SW480 (cell line): ENCODE measurements at places on chromosomes 6 and 20.

- no peak for DNase-seq
These were observed 158.6 kb downstream of the RPS12 start for GRCh38 chr6:132972971-132973370.

- peak; percentile 92 for DNase-seq
These were observed at the start of gene NUS1 for GRCh38 chr6:117674991-117675657. Gene NUS1 (plus strand): TSS chr6:117675469. CDS start chr6:117675671, 202 bp downstream.

DNA sequence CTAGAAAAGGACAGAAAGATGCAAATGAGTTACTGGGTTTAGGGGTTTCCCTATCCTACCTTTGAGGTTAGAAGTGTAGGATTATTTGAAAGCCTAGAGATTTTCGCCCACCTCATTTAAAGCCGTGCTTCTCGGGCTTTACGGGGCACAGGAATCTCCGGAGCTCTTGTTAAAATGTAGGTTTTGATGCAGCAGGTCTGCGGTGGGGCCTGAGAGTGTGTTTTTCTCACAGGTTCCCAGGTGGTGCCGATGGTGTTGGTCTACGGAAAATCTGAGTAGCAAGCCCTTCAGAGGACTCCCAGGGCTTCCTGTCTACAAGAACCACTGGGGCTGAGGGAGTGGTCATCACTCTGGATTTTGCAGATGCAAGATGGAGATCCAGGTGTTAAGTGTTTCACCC is 47.5 kb downstream of the TRAM2 start:
- no peak for DNase-seq

DNA sequence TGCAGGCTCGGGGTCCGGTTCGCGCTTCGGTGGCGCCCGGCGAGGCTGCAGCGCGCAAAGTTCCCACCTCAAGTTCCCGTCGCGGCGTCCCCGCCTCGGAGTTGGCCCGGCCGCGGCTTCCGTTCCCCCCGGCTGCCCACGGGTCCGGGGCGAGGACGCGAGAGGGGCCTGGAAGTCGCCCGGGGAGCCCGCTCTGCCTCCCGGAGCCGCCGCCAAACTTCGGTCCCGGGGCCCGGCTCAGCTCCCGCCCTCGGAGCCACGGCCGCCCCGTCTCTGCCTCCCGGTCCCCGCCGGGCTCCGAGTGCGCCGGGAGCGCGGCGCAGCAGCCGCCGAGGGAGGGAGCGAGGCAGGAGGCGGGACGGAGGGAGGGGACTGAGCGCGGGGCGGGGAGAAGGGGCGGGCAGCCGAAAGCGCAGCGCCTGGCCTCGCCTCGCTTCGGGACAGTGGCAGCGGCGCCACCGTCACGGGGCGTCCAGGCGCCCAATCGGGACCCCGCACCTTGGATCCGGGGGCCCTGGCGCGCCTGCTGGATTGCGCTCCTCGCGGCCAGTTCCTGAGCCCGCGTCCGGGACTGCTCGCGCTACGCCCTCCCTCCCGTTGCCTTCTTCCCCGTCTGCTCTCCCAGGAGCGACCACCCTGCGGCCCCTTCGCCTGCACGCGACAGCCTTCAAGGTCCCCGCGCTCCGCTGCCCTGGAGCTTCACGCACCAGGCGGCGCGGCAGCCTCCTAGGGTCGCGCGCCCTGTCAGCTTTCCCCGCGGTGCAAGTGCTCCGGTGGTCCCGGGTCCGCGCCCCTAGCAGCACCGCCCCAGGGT is at the start of gene KCNG1:
TSS of gene KCNG1 (minus strand) at position 305 of the 814 bp plus-strand sequence. CDS start 12,769 bp downstream, outside the sequence.
- peak; percentile 75 for DNase-seq

- no peak for DNase-seq
These were observed 34.8 kb upstream of the AFDN start for GRCh38 chr6:167791780-167792478.

- DNase-seq = no peak
These were observed 68.8 kb downstream of the PFDN4 start for GRCh38 chr20:54276577-54277169.

- DNase-seq = no peak
These were observed 443.7 kb upstream of the BTBD3 start for GRCh38 chr20:11473983-11474382.

DNA sequence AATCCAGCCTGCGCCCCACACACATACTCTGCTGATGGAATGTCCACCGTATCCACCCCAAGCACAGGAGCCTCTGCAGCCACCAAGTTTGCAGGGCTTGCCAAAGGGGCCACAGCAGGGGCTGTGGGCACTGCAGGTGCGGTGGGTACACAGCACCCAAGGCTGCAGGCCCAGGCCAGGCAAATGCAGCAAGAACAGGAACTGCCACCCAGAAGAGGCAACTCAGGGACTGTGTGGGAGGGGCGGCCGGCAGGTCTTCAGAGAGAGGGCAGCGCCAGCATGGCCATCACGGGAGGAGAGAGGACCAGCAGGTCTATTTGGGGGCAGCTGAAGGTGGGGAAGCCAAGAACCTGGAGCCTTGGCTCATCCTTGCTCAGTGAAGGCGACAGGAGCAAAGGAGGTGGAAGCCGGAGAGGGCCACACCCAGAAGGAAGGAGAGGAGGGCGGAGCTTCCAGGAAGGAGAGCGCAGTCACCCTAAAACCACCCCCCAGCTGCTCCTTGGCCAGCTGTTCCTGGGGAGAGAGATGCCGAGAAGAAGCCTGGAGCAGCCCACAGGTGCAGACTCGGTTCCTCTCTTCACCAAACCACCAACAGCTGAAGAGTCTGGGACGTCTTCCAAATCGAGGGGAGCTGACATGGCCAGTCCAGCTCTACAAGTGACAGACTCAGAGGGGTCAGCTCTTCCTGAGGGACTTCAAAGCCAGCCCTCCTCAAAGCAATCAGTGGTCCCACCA is 265.1 kb upstream of the CDYL start:
- DNase-seq = no peak

DNA sequence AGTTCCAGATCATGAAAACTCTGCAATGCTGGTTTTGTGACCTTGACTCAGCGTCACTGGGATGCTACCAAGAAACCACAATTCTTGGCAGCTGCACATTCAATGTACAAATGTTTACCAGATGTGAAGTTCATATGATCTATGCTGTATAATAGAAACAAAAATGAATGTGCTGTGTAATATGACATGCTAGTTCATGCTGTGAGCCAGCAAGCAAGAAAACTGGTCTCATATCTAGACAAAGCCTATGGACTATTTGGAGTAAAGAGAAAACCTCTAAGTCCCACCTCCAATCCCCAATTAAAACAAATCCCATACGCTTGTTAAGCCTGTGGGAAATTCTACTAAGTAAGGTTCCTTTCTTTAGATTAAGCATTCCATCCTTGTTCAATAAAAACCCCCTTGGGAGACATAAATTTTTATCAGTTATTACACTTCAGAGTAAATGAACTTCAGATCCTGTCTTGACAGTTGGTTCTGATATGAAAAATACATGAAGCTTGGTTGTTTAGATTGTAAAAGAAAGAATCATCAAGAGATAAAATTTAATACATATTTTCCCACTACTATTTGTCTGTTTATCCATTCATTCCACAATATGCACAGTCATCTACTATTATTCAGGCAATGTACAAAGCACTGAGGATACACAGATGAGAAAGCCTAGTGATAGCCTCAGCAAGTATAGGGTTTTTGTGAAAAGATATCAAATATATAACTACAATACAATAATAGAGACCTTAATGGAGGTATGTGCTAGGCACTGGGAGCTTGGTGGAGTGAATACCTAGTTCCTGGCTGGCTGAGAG is 20.1 kb downstream of the COL21A1 start:
- DNase-seq = no peak

DNA sequence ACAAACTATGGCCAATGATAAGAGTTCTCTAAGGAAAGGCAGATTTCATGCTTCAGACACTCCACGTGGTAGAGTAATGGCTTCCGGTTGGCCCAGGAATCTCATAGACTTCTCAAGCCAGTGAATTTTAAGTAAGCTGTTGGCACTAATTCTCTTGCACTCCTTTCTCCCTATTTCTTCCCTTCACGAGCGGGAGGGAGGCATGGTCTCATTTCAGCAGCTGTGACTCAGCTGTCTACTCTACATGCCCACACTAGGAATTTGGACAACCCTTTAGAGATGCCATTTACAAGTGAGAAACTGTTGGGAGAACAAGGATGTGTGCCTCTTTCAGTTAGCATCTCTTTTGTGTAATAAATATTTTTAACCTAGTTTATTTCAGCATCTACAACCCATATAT is 107.7 kb downstream of the PTPRK start:
- no peak for DNase-seq
